ENCODE measurements at places on chromosomes 16 and 17.

- DNase-seq: no peak
Observed at GRCh38 chr17:52678211-52678610, 519.7 kb upstream of the CA10 start.

DNA sequence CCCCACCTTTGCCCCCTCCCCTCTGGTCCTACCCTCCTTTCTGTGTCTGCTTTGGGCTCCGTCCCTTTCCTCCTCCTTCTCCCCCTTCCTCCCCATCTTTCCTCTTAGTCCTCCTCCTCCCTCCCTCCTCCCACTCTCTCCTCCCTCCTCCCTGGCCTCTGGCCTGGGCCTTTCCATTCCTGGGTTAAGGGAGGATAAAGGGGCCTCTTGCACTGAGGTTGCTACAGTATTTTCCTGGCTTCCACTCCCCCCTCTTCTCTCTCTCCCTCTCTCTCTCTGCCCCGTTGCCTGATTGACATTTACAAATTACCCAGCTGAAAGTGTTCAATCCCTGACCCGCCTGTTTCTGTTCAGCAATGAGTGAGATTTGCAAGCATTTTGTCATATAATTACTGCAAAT is 44.0 kb downstream of the MRM1 start:
- no peak for DNase-seq

DNA sequence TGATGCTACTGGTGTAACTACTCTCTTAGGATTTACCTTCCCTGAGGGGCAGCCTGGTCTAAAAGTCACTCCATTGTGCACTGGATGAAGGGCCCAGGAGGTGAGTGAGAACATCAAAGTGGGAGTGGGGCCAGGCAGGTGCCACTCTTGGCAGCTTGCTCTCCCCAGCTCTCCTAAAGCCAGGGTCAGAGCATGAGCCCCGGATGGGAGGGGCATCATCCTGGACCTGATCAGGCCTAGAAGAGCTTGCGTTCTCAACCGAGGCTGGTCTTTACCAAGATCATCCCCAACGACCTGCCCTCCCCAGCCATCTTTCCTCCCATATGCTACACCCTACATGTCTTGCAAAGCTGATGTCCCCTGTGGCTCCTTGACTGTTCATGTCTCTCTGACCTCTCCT is 87.1 kb downstream of the AIPL1 start:
- no peak for DNase-seq

GRCh38 chr16:68264128-68265077 is at the start of gene SLC7A6:
Gene SLC7A6 (plus strand): TSS chr16:68264526. CDS start chr16:68274727, 10,201 bp downstream.
- DNase-seq: peak; percentile 81

GRCh38 chr16:3152277-3152990 is 17.6 kb downstream of the ZNF213 start:
- peak; percentile 69 for DNase-seq

DNA sequence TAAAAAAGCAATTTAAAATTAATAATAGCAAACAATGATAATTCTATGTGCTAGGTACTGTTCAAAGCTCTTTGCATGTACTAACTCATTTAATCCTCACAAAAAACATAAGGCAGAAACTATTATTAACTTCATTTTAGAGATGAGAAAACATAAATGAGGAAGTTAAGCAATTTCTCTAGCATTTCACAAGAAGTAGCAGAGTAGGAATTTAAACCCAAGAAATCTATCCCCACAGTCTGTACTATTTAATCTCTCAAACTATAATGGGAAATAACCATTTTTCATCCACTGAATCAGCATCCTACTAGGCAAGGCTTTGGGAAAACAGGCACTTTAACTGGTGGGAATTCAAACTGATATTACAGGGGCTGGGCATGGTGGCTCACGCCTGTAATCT is 42.2 kb upstream of the INTS2 start:
- no peak for DNase-seq

- DNase-seq: no peak
Observed at GRCh38 chr17:29885031-29885640, 44.9 kb downstream of the SSH2 start.

GRCh38 chr16:20683812-20684211 is 13.7 kb downstream of the ACSM1 start:
- DNase-seq: no peak

Data from stimulated activated CD8-positive, alpha-beta memory T cell treated with anti-CD3 and anti-CD28 coated beads, Interleukin-7, amount 100 ng/mL, for 4 hours (primary cell).